KBM-7 (cell line): ENCODE measurements at places on chromosomes 5 and 9.

DNA sequence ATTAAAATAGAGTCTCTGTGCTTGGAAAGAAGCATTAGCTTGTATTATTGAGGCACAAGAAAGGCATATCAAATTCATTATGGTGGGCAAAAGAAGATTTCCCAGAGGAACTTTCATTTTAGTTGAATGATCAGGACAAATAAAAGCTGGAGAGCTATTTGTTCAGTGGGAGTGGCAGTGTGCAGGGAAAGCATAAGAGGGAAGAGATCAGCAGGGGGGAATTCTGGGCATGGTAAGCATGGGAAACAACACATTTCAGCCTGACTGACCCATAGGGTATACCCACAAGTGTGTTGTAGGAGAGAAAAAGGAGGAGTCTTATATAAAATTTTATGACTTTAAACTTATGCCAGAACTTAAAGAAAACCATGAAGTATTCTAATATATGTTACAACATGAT is 167.7 kb upstream of the RASA1 start:
- DNase-seq: no peak

- no peak for DNase-seq
Measured at GRCh38 chr9:86402591-86402990, 48.4 kb upstream of the TUT7 start.

DNA sequence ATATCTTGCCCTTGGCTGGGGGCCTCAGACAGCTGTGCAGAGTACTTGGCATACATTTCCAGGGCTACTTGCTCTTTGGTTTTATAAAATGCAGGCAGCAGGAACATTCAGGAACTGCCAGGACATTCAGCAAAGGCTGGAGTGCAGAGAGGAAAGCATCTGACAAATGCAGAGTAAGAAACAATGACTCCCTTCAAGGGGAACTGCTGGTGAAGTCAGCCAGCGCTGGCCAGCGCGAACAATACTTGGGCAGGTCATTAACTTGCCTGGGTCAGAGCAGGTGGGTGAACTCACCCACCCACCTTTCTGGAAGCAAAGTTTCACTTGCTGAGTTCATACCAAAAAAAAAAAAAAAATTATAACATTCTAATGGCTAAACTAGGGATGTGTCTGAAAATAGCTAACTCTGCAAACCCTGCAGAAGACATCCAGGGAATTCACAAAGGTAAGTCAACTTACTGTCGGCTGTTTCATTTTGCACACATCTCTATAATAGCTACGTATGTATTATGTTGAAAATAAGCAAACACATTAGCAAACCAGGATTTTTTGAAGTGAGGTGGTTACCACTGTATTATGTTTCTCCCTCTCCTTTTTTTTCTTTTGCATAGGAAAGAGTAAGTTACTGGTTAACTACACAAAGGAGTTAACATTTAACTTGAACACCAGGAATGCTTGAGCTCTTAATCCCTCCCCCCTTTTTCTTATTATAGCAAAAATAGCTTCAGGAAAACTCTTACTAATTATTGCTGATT is 152.2 kb downstream of the GLIS3 start:
- no peak for DNase-seq

DNA sequence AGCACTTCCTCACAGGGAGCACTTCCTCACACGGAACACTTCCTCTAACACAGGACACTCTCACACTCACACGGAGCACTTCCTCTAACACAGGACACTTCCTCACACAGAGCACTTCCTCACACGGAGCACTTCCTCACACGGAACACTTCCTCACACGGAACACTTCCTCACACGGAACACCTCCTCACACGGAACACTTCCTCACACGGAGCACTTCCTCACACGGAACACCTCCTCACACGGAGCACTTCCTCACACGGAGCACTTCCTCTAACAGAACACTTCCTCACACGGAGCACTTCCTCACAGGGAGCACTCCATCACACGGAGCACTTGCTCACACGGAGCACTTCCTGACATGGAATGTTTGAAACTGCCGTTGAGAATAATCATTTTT is 13.4 kb downstream of the POMT1 start:
- DNase-seq: peak; percentile 12

- no peak for DNase-seq
Measured at GRCh38 chr5:14364576-14365472, 216.8 kb upstream of the OTULINL start.

GRCh38 chr9:75739884-75740611 is 150.4 kb upstream of the PCSK5 start:
- DNase-seq: no peak

- no peak for DNase-seq
Measured at GRCh38 chr5:136060963-136061362, 32.2 kb downstream of the TGFBI start.

DNA sequence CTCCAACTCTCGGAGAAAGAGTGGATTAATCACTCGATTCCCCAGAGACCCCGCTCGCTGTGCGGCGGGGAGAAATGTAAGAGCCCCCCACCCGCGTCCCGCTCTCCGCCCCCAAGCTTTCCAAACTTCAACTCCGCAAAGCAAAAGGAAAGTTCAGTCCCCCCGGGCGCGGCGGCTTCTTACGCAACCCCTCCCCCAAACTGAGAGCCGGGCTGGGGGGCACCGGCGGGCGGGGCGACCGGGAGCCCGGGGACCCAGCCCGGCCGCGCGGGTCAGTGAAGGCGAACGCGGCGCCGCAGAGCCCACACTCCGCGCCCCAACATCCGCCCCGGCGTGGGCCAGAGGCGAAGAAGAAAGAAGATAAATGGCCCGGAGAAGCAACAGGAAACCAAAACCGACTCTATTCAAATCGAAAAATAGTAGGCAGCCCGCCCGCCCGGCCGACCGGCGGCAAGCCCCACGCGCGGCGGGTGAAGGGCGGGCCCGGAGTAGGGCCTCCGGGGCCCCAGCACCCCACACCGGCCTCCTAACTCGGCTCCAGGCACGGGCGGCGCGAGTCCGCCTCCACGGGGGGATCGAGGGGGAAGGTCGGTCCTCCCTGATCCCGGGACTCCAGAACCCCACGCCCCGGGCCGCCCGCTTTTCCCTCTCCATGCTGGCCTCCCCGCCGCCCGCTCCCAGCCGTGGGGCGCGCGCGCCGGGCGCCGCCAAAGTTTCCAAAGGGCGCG is 720 bp downstream of the NOTCH1 start:
- DNase-seq: no peak

DNA sequence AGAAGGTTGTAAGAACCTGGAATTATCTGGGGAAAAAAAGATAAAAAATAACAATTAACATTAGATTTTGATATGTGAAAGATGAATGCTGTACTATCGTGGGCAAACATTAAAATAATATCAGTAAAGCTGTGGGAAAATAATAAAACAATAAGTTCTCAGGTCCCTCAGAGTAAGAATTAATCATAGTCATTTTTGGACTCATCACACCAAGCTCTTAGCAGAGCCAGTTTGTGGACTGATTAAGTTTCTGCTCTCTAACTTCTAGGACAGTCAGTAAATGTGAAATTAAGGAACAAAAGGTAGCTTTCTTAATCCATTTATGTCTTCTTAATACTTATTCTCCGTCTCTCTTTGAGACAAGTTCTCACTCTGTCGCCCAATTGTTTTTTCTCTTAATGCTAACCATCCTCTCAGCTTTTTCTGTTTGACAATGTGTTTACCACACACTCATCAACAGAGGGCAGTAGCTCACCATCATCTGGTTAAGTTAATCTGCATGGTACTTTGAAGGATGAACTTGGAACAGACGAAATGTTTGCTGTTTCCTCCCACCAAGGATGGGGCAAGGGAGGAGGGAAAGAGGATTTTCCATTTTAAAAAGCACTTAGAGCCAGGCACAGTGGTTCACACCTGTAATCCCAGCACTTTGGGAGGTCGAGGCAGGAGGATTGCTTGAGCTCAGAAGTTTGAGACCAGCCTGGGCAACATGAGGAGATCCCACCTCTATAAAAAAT is 5.3 kb upstream of the ACO1 start:
- peak; percentile 75 for DNase-seq

- DNase-seq: no peak
Measured at GRCh38 chr9:133460405-133461175, 812 bp downstream of the CACFD1 start.

- no peak for DNase-seq
Measured at GRCh38 chr5:157516626-157517325, 56.8 kb downstream of the NIPAL4 start.

DNA sequence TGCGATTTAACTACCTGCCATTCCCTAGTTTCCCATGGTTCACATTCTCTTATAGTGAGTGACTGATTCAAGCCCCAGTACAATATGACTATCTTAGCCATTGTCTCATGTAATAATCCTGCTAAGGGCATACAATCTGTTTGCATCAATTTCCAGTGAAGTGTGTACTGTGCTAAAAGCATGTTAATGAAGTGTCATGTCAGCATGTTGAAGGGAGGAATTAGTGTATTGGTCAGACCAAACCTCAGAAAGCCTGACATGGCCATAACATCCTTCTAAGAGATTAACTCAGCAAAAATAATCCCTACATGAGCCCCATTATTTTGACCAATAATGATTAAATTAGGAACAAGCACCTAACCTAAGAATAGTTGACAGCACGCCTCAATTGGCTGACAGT is 442.4 kb downstream of the ENC1 start:
- DNase-seq: no peak

DNA sequence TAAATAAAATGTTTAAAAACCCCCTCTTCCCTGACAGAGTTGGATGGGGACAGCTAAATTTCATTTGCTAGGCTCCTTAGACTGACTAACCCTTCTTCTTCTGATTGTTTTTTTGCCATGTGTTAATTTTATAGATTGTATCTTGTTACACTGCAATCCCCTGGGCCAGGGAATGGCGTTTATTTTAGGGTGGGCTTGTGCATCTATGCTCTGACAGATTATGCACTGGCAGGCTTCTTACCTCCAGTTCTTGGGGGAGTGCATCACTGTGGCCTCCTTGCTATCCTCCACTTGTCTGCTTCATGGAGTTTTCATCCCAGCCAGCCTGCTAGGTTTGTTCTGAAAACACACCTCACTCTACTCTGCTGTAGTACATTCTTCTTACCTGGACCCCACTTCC is 159.8 kb downstream of the DROSHA start:
- no peak for DNase-seq

- no peak for DNase-seq
Measured at GRCh38 chr9:5553211-5553610, 42.9 kb downstream of the PDCD1LG2 start.

GRCh38 chr5:37742111-37742510 is 97.7 kb downstream of the GDNF start:
- peak; percentile 41 for DNase-seq

- DNase-seq: no peak
Measured at GRCh38 chr9:90880669-90881068, 79.0 kb downstream of the SYK start.

DNA sequence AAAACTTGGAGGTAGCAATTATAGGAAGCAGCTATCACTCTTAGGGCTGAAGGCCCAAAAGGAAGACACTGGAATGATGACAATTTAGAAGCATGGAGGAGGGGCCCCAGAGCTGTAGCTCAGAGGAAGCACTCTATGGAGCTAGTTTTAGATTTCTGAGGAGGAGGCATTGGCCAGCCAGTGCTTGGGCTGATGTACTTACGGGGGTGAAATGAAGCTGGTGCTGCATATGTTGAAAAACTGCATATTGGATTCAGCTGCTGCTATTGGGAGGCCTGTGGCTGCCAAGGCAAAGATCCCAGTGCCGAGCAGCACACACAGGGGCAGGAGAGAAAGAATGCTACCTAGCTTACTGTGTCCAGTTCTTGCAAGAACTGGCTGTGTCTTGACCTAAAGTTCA is 53.9 kb upstream of the HMHB1 start:
- no peak for DNase-seq

GRCh38 chr9:129841071-129841470 is 5.8 kb downstream of the USP20 start:
- no peak for DNase-seq

GRCh38 chr5:172545291-172545801 is 91.0 kb upstream of the SH3PXD2B start:
- no peak for DNase-seq

- no peak for DNase-seq
Measured at GRCh38 chr5:136853971-136854370, 488.6 kb upstream of the TRPC7 start.

- no peak for DNase-seq
Measured at GRCh38 chr9:99377790-99378775, 156.0 kb downstream of the SEC61B start.

DNA sequence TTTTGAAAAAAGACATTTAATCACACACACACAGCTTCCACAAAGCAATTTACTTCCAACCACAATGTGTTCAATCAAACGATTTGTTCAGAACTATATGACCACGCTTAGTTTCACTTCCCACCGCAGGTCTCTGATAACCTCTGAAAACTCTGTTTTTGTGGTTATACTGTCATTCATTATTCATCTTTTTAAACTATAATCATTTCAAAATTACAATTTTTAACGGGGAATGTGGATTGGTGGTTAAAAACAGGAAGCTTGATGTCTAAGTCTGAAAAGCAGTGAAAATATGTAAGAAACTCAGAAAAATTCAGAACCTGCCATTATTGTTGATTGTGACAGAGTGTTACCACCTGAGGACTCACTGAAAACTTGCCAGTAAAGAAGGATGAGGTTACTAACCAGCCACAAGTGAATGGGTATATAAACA is 12.7 kb upstream of the TMEM174 start:
- peak; percentile 75 for DNase-seq

DNA sequence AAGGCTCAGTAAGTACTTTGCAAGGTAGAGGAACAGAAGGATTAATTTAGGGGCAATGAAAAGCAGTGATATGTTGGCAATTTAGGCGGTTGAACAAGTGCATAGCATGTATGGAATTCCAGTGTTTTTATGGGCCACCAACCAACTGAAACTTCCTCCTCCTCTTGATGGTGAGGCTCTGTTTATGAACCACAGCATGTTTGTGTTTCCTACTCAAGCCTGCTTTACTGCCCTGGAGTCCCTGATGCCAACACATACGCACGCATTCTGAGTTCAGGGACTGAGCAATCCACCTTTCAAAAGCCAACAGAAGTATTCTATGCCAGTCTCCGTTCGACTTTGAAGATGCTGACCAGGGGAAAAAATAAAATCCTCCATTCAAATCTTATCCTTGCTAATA is 417.5 kb downstream of the EFNA5 start:
- DNase-seq: no peak

DNA sequence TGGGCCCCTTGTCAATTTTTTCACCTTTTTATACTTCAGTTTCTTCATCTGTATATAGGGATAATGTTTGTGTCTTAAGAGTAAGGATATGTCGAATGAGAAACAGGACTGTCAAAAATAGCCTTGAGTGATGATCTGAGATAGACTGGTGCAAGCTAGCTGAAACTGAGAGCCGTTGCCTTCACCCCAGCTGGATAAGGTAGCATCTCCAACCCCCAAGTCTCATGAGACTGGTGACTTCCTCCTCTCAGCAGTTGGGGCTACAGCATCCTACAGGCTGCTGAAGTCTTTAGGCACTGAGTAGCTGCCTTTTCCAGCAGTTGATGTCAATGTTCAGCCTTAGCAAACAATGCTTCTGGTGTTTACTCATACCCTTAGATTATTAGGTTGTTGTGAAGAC is 330.2 kb downstream of the OSTF1 start:
- DNase-seq: no peak
